ENCODE measurements at places on chromosomes 3 and 15.

- DNase-seq = no peak
Observed at GRCh38 chr3:157417247-157417646, 19.4 kb upstream of the PTX3 start.

GRCh38 chr3:68986496-68987208 is 26.8 kb downstream of the EOGT start:
- no peak for DNase-seq

DNA sequence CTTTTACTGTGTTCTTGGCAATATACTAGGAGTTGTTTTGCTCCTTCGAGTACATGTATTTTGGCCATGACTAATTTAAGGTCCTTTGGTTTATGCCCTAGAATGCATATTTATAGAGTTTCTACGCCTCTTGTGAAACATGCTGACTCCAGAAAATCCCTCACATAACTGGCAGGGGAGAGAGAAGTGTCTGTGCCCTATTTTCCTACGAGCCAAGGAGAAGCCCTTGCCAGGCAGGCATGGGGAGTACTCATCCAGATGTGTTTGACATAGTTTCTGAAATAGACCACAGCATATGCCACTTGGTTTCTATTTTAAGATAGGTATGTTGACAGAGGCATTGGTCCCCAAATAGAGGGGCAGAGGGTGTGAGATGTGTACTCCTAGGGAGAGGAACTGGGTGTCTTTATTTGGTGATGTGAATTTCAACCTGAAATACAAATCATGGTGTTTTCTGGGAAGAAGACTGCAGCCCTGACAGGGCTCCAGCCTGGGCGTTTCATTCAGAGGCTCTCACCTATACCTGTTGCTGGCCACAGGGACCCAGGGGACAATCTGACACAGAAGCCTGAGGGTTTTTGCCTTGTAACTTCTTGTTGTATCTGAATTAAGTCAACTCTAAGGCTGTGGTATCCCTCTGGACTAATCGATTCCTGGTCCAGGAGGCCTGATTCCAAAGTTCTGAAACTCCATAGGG is 267.8 kb upstream of the C2CD4B start:
- DNase-seq = no peak

DNA sequence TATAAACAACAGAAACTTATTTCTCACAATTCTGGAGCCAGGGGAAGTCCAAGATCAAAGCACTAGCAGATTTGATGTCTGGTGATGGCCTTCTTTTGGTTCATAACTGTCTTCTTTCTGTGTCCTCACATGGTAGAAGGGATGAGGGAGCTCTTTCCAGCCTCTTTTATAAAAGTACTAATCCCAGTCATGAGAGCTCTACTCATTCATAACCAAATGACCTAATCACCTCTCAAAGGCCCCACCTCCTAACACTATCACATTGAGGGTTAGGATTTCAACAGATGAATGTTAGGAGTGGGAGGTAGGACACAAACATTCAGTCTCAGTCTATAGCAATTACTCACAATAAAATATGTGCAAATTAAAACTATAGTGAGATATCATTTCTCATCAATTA is 50.1 kb upstream of the UBE2E2 start:
- no peak for DNase-seq

DNA sequence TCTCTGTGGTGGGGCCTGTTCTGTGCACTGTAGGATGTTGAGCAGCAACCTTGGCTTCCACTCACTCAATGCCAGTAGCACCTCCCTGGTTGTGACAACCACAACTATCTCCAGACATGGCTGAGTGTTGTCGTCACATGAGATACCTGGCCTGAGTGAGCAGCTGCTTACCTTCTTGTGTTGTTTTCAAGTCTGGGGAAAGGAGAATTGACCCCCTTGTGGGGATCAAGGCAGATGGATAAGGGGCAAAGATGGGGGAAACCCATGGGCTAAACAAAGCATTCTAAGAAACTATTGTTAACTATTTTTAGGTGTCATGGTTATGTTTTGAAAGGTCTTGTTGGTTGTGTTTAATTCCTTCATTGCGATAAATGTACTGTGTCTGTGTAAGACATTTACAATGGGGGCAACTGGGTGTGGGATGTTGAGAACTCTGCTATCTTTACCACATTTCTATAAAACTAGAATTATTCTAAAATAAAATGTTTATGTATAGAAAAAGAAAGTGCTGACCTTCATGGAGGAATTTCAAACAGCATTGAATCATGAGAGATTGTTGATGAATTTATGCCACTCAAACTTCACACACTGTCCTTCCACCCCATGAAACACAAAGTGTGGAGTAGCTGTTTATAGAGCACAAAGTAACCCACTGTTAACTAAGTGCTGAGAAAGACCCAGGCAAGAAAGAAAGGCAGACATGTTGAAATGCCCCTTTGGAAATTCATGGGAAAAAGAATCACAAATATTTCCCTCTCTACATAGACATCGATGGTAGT is 48.4 kb upstream of the SPTSSB start:
- DNase-seq = no peak

DNA sequence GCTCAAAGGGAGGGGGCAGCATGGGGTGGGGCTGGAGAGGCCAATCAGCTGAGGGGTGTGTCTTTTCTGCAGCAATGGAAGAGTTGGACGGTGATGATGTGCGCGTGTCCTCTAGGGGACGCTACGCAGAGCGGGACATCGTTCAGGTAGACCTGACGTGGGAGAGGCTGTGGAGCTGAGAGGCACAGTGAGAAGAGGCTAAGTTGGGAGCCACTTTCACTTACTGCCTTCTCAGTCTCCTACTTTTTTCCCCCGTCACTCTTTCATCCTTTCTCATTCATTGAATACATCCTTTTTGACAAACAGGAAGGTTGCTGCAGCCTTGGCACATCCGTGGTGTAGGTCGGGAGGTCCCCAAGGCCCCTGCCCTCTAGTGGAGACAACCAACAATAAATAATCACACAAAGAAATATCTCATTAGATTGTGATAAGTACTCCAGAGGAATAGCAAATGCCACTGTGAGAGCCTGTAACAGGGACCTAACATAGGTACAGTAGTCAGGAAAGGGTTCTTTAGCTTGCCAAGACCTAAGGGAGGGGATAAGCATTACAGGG is 4.4 kb upstream of the BRPF1 start:
- no peak for DNase-seq

DNA sequence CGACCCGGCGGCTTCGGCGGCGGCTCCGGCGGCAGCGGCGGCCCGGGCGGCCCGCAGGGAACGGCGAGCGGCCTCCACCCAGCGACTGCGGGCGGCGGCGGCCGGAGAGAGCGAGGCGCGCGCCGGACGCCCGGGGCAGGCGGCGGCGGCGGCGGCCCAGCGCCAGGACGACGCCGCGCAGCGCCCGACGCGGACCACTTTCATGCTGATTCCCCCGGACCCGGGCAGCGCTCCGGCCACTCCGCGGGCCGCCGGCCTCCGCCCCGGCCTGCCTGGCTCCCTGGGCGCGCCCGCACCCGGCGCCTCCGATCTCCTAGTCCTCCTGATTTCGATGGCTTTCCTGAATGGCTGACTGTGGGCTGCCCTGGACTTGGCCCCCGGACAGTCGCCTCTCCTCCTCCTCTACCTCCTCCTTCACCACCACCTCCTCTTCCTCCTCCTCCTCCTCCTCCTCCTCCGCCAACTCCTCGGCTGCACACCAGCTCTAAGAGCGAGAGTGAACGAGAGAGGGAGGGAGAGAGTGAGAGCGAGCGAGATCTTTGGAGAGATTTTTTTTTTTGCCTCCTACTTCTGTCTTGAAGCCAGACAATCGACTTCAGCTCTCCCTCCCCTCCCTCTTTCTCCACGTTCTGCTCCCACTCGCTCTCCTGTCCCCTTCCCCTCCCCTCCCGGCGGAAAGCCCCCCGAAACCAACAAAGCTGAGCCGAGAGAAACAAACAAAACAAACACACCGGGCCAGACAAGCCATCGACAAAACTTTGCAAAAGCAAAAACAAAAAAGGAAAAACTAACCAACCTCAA is 844 bp downstream of the NR2F2 start:
- DNase-seq = no peak

GRCh38 chr3:126946405-126946804 is 36.5 kb upstream of the PLXNA1 start:
- no peak for DNase-seq

DNA sequence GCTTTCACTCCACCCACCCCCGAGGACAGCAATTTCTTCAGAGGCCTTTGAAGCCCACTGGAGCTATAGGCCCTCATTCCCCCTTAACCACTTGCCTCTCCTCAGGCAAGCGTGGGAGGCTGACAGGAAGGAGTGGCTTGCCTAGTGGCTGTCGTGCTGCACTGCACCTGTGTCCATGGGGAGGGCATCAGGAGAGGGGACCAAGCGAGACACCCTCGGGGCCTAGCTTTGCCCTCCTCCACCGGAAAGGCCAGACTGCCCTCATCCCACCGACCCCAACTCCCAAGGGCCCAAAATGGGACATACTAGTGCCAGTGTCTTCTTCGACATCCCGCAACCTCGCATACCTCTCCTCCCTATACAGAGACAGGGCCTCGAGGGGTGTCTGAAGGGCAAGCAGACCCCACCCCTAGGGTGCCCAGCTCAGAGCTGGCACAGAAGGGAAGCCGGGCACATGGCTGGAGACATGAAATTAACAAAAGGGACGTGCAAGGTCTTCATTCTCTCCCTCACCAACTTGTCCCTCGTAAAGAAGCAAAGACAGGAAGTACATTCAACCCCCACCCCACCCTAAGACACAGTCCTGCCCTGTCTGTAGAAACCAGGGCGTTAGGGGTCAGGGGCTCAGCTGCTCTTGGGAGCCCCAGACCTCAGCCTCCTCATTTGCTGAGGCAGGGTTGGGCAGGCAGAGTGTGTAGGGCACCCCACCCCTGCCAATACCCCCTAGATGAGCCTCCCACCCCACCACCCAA is 24.3 kb downstream of the VIPR1 start:
- no peak for DNase-seq

- DNase-seq = no peak
Observed at GRCh38 chr15:62482785-62483429, 317.8 kb upstream of the C2CD4B start.

GRCh38 chr15:38176155-38176554 is 76.5 kb upstream of the SPRED1 start:
- DNase-seq = no peak

DNA sequence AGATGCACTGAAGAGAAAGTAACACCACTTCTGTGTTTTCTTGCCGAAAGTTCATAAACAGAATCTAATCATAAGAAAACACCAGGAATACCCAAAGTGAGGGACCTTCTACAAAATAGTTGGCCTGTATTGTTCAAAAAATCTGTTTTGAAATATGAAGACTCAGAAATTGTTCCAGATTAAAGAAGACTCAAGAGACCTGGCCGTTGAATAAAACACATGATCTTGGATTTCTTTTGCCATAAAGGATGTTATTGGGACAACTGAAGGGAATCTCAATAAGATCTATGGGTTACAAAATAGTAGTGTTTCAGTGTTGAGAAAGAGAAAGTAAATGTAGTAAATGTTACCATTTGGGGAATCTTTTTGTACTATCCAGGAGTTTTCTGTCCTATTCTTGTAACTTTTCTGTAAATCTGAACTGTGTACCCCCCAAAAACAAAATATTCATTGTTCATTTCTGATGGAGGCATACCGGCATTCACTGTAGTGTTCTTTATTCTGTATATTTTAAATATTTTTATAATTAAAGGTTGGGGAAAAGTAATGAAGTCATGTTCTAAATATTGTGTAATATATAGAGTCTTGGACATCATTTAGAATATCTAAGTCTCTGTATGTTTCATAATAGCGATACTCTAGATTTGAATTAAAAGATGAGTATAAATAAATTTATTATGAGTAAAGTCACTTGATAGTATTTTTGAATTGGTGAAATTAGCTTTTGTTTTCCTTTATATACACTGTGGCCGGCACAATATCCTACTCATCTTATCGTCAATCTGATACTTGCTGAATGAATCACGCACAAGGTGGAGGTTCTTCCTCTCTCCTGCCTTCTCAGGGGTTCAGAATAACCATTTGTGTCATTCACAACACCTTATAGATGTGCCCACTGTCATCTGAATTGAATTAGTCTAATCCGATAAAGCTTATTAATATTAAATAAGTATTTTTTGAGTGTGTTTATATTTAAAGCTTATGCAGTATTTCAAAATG is 66.7 kb downstream of the TRAK1 start:
- no peak for DNase-seq

GRCh38 chr3:140378571-140379340 is 299.1 kb upstream of the TRIM42 start:
- no peak for DNase-seq

DNA sequence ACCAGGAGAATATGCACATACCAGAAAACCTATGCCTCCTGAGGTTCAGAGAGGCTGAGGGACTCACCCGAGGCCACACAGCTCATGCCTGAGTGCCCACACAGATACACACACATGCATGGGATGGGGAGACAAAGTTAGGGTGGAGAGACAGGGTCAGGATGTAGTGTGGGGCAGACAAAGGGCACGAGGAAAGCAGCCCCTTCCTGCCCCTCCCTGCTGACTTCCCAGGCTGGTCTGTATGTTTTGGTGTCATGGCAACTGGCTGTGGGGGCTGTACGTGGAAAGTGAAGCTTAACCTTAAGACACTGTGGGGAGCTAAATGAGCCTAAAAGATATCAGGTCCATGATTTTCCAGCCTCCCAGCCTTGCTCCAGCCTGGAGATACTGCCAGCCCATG is 57.8 kb downstream of the EPHB3 start:
- DNase-seq = no peak

- DNase-seq = no peak
Observed at GRCh38 chr3:20564966-20565365, 379.0 kb upstream of the SGO1 start.

DNA sequence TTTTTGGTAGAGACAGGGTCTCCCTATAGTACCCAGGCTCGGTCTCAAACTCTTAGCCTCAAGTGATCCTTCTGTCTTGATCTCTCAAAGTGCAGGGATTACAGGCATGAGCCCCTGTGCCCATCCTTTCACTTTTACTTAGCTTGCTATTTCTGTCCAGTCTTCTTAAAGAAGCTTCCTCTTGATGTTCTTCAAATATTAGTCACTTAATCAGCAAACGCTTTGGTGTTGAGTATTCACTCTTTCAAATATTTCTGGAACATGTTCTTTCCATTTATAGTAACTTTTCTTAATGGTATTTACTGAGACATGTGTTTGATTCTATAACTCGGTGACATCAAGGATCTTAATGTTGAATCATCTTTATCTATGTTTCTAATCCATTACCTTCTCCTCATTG is 122.1 kb downstream of the CNTN6 start:
- no peak for DNase-seq

DNA sequence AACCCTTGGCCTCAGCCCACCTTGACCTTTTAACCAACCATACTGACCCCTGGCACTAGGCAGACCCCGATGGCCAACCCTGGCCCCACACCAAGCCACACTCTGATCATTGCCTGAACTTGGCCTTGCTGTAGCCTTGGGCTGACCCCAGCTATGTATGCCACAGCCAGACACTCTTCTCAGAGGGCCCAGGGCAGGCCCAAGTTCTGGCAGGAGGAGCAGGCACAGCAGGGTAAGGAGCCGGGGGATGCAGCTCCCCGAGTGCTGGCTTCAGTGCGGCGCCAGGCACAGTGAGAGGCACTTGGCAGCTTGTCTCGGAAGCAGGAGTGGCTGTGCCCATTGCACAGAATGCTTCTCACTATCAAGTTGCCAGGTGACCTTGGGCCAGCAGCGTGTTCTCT is 22.3 kb downstream of the PRR20G start:
- no peak for DNase-seq

All from Ammon's horn (tissue), 1 donor.